ENCODE measurements at places on chromosomes 5 and 9.

DNA sequence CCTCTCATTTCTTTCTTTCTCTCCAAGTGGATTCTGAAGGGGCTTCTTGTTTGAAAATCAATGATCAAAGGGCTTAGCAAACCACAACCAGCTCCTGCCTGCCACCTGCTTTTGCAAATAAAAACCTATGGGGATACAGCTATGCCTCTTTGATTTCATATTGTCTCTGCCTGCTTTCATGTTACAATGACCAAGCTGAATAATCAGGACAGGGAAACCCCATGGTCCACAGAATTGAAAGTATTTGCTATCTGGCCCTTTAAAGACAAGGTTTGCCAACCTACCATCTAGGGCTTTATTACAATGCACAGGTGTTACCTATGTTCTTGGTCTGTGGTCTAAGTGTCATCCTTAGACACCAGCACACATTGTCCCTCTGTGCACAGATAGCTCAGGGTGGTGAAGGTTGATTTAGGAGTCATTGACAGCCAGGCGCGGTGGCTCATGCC, 28.8 kb upstream of the PLIN2 start:
- DNase-seq, result no peak

GRCh38 chr9:76302947-76303550, 91.2 kb downstream of the RFK start:
- DNase-seq, result no peak

GRCh38 chr9:107983181-107983603, 493.6 kb upstream of the KLF4 start:
- DNase-seq, result no peak

DNA sequence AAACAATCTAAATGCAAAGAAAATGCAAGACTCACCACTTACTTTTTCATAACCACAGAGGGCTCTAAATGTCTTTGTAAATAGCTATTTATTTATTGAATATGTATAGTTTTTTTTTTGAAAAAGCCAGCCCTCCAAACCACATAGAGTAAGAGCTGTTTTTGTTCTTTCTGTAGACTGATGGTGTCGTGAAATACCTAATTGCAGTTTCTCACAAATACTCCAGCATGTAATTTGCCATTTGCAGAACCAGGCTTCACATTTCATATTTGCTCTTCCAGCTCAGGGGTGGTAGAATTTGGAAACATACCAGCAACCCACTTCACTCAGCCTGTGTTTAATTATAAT, 159.8 kb downstream of the TMC1 start:
- DNase-seq, result no peak

DNA sequence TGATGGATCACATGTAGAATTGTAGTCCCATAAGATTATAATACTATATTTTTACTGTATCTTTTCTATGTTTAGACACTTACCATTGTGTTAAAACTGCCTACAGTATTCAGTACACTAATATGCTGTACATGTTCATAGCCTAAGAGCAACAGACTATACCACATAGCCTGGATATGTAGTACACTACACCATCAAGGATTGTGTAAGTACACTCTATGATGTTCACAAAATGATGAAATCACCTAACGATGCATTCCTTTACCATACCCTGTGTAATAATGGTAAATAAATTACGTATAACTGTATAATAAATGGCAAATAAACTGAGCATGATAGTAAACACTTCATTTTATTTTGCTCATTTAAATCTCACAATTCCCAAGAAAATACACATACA, 60.3 kb downstream of the RICTOR start:
- DNase-seq, result no peak

DNA sequence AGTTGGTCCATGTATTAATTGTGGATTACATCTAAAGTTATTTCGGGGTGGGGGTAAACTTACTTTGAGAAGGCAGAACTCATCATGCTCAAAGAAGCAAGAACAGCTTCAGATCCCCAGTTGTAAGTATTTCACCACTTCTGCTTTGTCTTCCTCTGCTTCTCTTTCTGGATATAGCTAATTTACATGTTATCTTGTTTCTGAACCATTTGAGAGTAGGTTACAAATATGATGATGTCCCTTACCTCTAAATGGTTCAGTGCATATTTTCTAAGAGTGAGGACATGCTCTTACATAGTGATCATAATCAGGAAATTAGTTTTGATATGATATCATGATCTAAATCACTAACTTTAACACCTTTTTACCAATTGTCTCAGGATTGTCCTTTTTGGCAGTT, 11.9 kb downstream of the TRIO start:
- no peak for DNase-seq

DNA sequence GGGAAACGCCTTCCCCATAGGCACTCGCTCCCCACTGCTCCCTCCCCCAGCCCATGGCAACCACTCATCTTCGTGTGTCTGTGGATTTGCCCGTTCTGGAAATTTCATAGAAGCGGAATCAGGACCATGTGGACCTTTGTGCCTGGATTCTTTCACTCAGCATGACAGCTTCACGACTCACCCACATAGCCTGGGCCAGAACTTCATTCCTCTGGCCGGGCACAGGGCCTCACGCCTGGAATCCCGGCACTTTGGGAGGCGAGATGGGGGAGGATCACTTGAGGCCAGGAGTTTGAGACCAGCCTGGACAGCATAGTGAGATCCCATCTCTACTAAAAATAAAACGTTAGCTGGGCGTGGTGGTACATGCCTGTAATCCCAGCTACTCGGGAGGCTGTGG, 12.1 kb upstream of the DIPK1B start:
- no peak for DNase-seq

DNA sequence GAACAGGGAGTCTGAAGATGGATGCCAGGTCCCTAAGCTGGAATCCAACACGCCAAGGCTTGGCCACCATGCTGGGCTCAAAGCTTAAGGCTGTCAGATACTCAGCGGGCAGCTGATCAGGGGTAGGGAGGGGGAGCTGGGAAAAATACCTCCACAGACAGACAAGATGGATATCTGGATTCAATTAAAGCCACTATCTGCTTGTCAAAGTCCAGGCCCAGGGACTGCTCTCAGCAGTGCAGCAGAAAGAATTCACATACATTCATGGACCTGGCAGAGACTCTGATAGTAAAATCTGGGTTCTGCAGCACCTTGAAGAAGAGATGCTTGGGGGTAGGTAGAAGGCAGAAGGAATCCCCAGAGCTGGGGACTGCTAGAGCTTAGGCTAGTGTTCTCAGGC, 3.2 kb upstream of the RPP25L start:
- no peak for DNase-seq

All from NT2/D1 (cell line).